Bone marrow (tissue), 2 donors: ENCODE measurements at places on chromosomes 16 and 17.

GRCh38 chr16:15502041-15502725, 67.8 kb downstream of the BMERB1 start:
- no peak for DNase-seq

- DNase-seq: no peak
Observed at GRCh38 chr16:15653227-15653626, 3.2 kb downstream of the NDE1 start.

- no peak for DNase-seq
Observed at GRCh38 chr17:45230787-45231480, 9.2 kb downstream of the FMNL1 start.

GRCh38 chr17:79978548-79978855, 57.2 kb downstream of the TBC1D16 start:
- DNase-seq: no peak

DNA sequence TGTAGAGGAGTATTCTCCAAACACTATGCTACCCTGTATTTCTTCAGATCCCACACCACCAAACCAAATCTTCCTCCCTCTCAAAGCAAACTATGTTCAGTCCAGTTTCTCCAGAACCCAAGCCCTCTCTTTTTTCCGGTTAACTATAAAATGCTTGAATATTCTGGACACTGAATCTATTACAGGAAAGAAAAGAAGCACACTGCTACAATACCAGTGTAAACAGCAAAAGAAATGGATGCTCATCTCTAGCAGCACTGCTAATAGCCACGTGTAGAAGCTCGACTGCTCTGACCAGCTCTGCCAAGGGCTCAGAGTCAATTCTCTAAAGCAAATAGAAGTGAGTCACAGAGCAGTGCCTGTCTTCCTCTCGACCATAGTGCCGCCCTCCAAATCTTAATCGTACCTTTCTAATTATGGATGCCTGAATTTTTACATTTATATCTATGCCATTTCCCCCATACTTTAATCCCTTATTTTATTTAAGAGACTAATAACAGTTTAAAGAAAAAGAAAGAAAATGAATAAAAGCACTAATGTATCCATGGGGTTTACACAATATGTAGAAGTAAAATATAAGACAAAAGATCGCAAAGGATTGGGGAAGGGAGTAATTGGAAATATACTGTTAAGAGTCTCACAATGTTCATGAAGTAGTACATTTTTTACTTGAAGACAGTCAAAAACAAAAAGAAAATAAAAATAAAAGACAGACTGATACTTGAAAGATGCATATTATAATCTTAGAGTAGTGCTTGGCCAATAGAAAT, 154.5 kb downstream of the PARN start:
- no peak for DNase-seq

DNA sequence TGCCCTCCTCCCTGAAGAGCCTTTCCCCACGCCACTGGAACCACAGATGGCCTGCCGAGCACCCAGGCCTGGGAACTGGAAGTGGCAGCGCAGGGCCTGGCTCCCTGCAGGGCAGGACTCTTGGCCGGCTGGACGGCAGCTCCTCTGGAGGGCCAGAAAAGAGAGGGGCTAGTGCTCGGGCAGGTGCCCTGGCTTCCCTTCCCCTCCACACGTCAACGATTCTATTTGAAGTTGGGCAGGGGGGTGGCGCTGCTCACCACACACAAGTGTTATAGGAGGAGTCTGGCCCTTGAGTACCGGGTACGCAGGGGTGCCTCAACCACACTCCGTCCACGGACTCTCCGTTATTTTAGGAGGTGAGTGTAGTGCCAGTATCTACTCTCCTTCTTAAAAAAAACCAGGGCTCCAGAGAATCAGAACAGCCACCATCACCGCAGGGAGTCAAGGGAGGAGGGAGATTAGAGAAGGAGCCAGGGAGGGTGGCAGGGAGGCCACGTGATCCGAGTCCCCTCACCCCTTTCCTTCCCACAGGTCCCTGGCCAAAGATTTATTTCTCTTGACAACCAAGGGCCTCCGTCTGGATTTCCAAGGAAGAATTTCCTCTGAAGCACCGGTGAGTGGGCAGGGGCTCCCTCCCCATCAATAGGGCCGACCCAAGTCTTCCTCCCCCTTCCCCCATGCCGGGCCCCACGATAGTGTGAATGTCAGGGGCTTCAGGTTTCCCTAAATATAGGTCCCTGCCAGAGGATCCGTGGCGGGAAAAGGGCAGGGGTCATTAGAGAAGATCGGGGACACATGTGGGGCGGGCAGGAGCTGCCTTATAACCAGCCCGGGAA, 1.4 kb upstream of the ALDOA start:
- DNase-seq: peak; percentile 28

- DNase-seq: no peak
Observed at GRCh38 chr17:41416479-41416878, 7.9 kb downstream of the KRT37 start.

GRCh38 chr17:28946239-28946638, 5.1 kb downstream of the PHF12 start:
- DNase-seq: no peak

DNA sequence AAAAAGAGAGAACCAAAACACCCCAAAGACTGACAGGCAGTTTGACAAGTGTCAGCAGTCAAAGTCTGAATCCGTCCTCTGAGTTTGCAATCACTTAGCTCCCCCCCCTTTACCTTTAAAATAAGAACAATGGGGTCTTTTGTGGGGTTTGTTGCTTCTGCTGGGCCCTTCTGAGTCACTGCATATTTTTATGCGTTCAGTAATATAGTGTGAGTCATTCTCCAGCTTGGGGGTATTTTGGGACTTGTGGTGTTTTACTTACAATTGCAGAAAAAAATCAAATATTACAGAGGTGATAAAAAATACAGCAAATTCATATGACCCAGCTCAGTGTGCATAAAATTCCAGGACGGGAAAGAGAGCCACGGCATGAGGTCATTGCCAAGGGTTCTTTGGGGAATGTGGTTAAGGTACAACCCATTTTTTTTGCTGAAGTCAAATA, 120.1 kb downstream of the CYLD start:
- DNase-seq: no peak

- no peak for DNase-seq
Observed at GRCh38 chr17:33725675-33726271, 432.7 kb upstream of the ASIC2 start.

DNA sequence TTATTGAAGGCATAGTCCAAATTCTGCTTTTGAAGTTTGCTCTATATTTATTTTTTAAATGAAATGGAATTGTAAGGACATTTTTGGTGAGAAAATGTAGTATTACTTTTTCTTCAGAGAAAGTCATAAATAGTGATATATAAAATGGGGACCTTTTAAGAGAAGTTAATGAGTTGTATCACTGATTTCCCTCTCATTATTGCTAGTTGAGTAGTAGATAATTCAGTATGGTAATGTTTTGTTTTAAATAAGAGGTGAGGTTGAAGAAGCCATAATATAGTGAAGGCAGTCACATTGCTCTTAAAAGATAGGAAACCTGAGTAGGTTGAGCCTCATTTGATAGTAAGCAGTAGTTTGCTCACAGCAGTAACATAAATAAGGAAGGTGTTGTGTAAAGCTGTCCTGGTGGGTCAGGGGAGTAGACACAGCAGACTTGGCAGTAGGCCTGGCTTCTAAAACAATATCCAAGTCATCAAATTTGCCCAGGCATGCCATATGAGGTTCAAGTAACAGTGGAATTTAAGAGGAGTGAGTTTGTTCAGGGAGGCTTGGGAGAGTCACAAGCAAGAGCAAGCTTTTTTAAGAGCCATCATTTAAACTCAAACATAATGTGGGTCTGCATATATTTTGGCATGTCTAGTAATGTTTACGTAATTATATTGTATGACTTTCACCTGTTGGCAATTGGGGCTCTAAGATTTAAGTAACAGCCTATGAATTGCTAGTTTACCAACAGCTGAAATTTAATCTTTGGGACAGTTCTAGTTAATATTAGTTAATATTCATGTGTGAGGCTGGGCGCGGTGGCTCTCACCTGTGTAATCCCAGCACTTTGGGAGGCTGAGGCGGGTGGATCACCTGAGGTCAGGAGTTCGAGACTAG, 6.5 kb downstream of the NFATC3 start:
- DNase-seq: no peak

DNA sequence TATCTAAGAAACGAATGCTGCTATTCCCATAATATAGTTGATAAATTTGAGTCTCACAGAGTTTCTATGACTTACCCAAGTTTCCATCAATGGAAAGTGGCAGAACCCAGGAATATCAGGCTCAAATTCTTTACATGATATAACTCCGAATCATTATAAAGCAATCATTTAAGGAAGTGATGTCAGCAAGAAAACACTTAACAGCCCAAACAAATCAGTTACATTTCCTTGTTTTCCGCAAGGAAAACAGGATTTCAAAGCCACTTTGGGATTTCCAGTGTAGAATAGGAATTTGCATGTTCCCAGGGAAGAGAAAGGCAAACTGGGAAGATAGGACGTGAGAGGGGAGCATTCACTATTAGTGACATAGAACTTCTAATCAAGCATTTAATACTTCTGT, 311.4 kb upstream of the GOT2 start:
- no peak for DNase-seq

DNA sequence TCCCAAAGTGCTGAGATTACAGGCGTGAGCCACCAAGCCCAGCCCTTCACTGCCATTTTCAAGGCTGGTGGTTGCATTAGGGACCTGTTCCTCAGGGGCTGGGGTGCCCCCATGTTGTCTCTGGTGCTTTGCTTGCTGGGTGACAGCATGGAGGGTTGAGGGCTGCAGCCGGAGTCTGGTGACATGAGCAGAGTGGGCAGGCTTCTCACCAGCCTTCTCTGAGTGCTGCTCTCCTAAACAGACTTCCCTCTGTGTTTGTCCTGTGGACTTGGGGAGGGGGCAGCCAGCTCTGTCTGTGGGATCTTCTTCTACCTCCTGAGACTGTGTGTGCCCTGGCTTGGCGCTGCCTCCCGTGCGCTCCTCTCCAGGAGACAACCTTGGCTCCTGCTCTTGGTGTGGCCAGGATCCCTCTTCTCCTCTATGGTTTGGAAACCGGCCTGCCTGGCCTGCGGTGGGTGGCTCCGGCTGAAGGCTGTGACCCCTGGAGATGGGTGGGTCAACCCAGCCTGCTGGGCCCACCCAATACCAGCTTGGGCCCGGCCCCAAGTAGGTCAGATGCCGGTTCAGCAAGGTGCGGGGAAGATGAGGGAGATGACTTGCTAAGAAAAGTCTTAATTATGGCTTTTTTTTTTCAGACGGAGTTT, 72.1 kb downstream of the PDPK1 start:
- DNase-seq: no peak

- DNase-seq: no peak
Observed at GRCh38 chr16:81568749-81569087, 124.1 kb downstream of the CMIP start.

GRCh38 chr16:16146380-16147315, 76.6 kb downstream of the ABCC6 start:
- DNase-seq: no peak

DNA sequence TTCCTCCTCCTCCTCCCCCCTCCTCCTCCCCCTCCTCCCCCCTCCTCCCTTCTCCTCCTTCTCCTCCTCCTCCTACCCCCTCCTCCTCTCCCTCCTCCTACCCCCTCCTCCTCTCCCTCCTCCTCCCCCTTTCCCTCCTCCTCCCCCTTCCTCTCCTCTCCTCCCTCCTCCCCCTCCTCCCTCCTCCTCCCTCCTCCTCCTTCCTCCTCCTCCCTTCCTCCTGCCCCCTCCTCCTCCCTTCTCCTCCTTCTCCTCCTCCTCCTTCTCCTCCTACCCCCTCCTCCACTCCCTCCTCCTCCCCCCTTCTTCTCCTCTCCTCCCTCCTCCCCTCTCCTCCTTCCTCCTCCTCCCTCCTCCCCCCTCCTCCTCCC, 6.6 kb upstream of the PDP2 start:
- DNase-seq: no peak

- DNase-seq: no peak
Observed at GRCh38 chr17:760371-760770, 8.3 kb upstream of the GEMIN4 start.

GRCh38 chr17:45958994-45959665, 39.9 kb upstream of the STH start:
- DNase-seq: no peak

DNA sequence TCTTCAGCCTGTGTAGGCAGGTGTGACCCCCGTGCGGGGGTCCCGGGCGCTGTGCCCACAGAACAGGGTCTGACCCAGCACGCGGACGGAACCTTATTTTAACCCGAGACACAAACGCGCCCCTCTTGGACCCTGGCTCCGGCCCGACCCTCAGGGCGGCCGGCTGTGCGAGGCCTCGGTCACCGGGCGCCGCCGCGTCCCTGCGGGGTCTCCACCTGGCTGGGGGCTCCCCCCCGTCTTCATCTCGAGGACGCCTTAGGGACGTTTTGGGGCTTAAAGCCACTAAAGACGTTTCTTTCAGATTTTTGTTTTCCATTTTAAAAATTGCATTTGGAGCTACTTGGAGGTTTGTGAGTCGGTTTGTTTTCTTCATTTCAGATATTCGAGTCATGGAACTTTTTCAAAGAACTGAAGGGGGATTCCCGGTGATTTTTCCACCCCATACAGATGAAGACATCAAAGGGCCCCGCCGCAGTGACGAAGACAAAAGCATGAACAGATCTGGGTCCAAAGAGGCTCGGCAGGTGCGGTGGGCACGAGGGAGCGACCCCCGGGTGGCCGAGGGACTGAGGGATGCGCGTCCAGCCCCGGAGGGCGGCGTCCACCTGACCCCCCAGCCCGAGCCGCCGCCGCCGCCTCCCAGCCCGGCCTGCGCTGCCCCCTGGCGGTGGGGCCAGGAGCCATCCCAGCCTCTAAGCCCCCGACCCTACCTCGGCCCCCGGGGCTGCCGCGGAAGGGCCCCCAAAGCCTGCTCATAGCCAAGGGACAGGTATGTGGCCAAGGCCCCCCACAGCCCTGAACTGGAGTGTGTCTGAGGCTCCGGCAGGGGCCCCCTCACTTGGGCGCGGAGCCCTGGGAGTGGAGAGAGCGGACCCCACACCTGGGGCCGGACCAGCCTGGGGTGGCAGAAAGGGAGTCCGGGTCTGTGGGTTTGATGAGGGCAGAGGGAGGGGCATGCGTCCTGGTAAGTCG, 3.8 kb upstream of the CD7 start:
- no peak for DNase-seq

GRCh38 chr17:78231991-78232858, 794 bp downstream of the TMEM235 start:
- DNase-seq: no peak

DNA sequence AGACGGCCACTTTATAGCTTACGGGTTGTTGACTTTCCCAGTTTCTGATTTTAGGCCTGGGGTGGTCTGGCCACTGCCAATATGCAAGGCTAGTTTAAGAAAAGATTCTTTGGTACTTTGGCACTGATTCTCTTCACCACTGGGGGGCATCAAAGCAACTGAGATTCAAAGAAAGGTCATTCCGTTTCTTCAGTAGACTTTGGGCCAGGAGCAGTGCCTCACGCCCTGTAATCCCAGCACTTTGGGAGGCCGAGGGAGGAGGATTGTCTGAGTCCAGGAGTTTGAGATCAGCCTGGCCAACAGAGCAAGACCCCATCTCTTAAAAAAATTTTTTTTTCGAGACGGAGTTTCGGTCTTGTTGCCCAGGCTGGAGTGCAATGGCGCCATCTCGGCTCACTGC, 53.0 kb downstream of the RPA1 start:
- no peak for DNase-seq

DNA sequence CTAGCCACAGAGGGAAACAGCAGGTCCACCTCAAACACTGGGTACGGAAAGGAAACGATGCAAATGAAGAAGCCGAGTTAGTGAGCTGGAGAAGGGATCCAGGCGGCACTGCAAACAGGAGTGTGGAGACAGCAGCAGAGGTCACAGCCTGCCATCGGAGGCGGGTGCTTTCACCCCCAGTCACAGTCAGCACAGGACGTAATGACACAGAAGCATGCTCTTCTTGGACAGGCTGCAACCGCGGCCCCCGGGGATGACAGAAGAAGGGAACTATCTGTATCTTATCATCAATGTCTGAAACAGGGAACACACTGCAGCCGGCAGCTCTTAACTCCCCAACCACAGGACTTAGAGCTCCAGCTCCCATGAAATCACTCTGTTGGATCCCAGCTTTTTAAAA, 16.1 kb upstream of the SLC38A8 start:
- DNase-seq: no peak
